Caudate nucleus (tissue), 63 donors: ENCODE measurements at places on chromosomes 4 and X.

GRCh38 chr4:2296631-2297601 is 35.0 kb upstream of the MXD4 start:
- no peak for DNase-seq

GRCh38 chr4:31365006-31365690 is 645.0 kb downstream of the PCDH7 start:
- no peak for DNase-seq

DNA sequence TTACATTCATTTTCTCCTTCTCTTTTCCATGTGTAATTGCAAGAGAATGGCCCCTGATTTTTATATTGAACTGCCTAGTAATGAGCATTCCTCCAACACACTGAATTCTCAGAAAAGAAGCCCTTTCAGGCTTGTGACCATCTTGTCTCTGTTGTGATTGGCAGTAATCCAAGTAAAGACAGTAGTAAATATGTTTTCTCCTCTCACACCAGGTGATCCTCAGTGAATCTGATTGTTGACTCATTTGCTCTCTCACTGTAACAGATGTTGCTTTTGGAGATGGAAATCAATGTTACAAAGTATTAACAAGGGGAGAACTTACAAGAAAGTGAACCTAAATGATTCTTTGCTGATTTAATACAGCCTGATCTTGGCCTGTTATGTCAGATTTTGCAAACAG is 271.0 kb downstream of the AFF2 start:
- no peak for DNase-seq

DNA sequence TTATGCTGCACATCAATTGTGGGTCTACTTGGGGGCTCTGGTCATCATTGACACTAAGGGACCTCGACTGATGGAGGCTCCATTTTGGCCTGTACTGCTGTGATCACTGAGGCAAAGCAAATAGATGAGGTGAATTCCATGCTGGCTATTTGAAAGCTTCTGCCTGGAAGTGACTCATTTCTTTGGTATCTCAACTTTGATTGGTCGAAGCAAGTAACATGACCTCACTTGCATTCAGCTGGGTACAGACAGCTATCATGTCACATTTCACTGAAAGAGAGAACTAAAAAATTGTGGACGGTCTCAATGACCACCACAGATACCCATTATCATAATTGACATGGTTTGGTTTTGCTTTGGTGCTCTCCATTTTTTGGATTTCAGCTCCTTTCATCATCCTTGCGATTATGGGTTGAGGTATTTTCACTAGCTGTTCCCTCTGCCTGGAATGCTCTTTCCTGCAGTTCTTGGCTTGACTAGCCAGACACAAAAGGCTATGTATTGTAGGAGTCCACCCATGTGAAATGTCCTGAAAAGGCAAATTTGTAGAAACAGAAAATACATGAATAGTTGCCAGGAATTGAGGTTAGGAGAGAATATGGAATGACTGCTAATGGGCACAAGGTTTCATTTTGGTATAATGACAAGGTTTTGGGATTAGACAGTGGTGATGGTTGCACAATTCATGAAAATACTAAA is 369.2 kb upstream of the LCORL start:
- no peak for DNase-seq

GRCh38 chrX:111869639-111870034 is 6.3 kb upstream of the TRPC5OS start:
- DNase-seq = no peak

DNA sequence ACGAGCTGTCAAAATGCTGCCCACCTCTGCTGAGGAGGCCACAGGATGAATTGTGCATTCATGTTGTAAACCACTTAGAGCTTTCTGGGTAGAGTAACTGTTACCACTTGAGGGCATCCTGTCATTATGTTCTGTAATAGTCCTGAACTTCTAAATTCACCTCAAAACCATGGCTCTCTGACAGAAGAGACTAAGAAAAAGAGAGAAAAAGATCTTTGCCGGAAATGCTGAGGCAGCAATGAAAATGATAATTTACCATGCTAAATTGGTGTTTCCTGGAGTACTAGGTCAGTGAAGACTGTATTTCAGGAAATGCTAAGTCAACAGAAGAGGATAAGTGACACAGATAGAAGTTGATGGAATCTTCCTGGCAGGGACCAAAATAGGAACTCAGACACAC is 942.3 kb upstream of the SLIT2 start:
- no peak for DNase-seq

DNA sequence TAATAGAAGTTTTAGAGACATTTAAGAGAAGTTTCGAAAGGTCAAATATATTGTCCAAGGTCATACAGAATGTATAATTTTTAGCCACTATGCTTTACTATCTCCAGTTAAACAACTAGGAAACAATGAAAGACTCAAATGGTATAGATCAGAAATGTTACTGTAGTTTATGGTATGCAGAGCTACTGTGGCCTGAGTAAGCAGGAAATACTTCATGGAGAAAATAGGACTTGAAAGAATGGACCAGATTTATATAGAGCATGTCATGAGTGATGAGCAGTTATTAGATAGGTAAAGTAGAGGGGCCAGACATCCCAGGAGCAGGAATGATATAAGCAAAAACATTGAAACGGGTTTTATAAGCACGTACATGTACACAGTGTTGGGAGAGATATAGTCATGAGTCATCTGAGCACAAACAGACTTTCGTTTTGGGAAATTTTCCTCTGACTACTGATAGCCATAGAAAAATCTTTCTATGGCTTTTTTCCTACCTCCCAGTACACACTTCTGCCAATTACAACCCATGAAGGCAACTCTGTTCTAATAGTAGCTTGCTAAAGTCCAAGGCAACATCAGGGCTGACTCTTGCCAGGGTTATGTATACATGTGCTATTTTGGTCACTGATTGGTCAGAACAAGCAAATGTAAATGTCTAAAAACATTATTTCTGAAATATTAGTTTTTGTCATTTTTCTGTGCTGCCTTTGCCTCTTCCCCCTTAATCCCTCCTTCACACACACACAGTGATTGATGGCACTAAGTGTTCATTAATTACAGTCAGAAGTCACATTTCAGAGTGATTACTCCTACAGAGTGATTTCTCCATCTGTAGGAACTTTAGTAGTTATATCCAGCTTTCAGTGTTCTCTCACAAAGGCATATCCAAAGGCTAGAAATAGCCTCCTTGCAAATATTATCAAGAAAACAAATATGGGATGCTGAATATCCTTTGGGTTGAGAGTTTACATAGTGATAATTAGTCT is 198.7 kb downstream of the ENOX2 start:
- no peak for DNase-seq

DNA sequence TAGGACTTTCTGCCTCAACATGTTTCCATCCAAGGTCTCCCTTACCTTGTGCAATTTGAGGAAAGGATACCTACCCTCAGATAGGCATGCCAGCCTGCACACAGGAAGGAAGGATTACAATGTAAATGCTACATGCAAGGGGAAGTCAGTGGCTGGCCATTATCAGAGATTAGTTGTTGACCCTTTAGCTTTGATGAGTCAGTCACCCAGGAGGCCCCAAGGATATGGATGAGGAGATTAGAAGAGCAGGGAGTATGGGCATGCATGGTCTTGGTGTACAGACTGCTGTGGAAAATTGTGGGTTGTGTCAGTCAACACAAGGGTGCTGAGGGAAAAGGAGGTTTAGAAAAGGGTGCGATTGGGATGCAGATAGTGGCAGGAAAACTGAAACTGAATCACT is 92.0 kb downstream of the GUCY2F start:
- DNase-seq = no peak

DNA sequence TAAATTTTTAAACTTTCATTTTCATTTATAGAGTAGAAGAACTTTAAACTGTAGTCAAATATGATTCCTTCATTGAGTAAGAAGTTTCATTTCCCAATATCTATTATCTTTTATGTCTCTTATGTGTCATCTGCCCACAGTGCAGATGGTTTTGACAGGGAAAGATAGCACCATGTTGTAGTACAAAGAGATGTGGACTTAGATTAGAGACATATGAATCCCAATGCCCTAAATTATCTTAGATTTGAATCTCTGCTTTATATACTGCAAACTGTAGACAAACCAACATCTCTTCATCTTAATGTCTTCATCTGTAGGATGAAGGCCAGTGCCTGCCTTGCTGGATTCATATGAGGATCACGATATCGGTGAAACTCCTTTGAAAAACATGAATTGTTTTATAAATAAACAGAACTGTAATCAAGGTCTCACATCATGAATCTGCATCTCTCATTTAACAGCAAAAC is 217.5 kb downstream of the BANK1 start:
- DNase-seq = no peak

DNA sequence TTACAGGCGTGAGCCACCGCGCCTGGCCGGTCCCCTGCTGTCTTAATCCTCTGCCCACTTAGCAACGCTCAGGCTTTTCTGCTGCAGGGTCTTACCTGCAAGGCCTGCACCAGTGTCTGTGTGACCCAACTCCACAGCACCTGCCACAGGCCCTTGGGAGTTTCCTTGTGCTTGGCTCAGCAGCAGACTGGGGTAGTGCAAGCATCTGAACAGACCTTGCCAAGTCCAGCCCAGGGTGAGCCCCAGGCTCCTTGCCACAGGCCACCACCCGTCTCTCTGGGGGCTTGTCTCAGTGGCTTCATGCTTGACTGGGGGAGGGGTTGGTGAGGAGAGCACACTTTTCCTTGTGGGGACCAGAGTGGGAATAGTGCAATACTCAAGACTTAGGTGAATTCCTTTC is 87.0 kb downstream of the FAM193A start:
- DNase-seq = no peak

DNA sequence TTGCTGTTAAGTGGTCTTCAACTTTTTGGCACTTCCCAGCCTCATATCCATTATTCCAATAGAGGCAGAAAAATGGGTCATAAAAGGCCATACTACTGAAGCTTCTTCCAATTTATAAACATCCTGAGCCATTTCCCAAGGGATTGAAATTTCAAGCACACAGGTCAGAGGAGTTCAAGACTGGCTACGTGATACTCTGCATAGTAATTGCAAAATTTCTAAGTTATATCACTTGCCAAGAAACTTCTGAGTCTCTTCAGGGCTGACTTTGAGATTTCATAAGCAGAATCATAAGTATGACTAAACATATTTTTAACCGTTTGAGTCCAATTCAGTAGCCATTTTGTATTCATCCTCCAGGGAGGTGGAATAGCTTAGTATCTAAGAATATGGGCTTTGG is 75.6 kb upstream of the RXFP1 start:
- DNase-seq = no peak

DNA sequence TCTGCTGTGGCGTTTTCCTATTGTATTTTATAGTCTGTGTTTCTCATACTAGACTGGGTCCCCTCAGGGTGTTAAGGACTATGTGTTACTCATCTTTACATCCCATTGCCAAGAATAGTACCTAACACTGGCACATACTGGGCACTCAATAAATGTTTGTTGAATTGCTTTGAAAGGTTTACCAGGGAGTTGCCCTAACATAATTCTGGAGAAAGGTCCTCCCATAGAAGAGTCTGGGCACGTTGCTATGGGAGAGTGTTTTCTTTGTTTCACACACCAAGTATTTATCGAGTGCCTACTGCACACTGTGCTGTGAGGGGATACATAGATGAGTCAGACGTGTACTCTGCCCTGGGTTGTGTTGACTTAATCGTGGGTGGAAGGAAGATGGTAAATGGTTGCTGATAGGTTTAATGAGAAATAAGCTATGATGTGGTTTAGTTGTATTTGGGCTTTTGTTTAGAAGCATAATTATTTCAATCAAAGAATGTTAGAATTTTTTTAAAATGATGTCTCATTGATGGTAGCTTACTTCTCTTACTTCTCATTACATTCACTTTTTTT is 42.9 kb downstream of the AFF1 start:
- no peak for DNase-seq

- DNase-seq = no peak
Observed at GRCh38 chr4:43835869-43836268, 612.7 kb downstream of the KCTD8 start.

GRCh38 chr4:127311371-127311770 is 321.4 kb upstream of the INTU start:
- DNase-seq = no peak

DNA sequence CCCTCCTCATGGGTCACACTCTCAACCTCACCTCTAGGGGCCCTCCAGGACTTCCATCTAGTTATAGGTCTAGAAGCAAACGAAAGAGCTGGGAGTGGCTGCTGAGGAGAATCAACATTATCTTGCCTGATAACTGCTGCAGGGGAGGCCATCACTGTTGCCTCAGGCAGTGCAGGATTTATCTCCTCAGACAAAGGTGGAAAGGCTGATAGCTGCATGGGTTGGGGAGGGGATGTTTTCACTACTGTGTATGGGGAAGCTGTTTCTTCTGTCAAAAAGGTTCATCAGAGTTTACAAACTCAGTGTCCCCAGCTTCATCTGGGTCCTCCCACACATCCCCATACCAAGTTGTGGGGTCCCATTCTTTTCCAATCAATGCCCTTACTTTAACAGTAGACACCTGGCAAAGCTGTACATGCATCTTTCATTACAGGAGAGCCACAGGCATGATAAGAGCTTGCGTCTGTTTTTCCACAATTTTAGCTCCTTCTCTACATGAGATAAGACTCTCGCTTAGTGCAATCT is 17.6 kb upstream of the PRDM8 start:
- no peak for DNase-seq

- DNase-seq = no peak
Observed at GRCh38 chr4:107050525-107051135, 14.5 kb upstream of the DKK2 start.

DNA sequence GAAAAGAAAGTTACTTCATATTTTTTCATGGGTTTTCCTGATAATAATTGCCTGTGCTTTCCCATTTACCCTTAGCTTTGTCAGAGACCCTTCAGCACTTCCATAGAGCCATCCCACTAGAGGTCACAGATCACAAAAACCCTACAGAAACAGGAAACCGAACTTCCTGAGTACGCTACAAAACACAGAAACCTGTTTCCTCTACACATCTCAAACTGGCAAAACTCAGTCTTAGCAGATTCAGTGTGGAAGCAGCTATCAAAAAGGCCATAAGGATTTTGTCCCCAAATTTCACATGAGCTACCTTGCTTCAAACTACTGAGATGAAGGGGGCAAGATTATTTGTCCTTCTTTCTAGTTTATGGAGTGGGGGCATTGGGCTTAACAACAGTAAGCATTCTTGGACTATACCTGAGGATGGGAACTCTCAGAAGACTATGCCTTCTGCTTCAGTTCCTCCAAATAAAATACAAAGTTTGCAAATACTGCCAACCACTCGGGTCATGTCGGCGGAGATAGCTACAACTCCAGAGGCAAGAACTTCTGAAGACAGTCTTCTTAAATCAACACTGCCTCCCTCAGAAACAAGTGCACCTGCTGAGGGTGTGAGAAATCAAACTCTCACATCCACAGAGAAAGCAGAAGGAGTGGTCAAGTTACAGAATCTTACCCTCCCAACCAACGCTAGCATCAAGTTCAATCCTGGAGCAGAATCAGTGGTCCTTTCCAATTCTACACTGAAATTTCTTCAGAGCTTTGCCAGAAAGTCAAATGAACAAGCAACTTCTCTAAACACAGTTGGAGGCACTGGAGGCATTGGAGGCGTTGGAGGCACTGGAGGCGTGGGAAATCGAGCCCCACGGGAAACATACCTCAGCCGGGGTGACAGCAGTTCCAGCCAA is at the start of gene MMRN1:
Gene MMRN1, plus strand, starts transcription at position 206 of the 902 bp plus-strand sequence. Its CDS starts 118 bp downstream, at position 324.
- DNase-seq = no peak

GRCh38 chr4:40630335-40631021 is 814 bp upstream of the RBM47 start:
- DNase-seq = no peak

- DNase-seq = no peak
Observed at GRCh38 chr4:26520728-26521450, 30.6 kb upstream of the CCKAR start.

- DNase-seq = no peak
Observed at GRCh38 chrX:86047174-86047935, at the start of gene CHM. Gene CHM, minus strand, starts transcription at chrX:86047558. Its CDS starts 26 bp downstream, at chrX:86047532.
